ENCODE measurements at places on chromosomes 13 and 19.

GRCh38 chr13:23467932-23468278, 34.4 kb upstream of the SACS start:
- no peak for DNase-seq

GRCh38 chr19:35176181-35176570, 21.6 kb downstream of the FXYD5 start:
- DNase-seq: no peak

DNA sequence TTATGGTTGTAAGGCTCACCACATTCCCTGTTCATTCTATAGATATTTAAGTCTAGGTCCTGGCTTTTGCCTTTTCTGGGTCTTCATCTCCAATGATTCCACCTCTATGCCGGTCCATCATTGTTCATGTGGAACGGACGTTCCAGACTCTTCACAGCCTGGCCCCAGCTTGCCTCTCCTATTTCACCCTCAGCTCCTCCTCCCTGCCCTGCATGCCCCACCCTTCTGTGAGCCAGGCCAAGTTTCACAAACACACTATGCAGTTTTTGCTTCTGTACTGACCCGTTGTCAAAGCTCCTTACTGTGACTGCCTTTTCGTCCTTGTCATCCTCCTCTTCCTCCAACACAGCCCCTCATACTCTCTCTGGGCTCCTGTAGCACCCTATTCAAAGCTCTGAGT, 31.3 kb downstream of the TEX26 start:
- DNase-seq: no peak

GRCh38 chr13:40565282-40566148, 100.9 kb downstream of the FOXO1 start:
- peak; percentile 25 for DNase-seq

DNA sequence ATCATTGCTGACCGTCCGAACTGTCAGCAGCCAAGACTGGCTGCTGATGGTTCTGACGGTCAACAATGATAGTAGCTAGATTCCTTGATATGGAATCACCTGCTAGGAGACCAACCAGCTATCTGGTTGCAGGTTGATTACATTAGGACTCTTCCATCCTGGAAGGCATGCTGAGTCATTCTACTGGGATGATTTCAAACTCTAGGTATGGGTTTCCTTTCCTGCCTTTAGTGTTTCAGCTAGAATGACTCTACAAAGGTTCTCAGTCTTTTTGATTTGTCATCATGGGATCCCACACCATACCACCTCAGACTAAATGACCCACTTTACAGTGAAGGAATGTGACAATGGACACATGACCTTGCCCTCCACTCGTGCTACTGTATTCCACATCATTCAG, 138.1 kb upstream of the KL start:
- DNase-seq: no peak

DNA sequence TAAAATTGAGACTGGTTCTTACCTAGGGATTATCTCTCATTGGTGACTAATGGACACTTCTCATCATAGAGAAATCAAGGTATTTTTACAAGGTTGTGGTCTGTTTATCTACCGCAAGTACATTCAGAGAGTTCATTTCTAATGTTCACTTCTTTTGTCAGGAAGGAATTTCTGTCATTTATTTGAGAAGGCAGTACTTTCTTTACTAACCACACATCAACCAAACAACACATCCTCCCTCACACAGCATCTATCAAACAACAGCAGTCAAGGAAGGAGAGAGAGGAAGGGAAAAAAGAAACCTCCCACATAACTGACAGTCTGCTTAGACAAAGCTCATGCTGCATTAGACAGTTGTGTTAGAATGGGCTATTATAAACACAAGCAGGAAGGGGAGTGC, 182.3 kb upstream of the KLF12 start:
- DNase-seq: no peak

DNA sequence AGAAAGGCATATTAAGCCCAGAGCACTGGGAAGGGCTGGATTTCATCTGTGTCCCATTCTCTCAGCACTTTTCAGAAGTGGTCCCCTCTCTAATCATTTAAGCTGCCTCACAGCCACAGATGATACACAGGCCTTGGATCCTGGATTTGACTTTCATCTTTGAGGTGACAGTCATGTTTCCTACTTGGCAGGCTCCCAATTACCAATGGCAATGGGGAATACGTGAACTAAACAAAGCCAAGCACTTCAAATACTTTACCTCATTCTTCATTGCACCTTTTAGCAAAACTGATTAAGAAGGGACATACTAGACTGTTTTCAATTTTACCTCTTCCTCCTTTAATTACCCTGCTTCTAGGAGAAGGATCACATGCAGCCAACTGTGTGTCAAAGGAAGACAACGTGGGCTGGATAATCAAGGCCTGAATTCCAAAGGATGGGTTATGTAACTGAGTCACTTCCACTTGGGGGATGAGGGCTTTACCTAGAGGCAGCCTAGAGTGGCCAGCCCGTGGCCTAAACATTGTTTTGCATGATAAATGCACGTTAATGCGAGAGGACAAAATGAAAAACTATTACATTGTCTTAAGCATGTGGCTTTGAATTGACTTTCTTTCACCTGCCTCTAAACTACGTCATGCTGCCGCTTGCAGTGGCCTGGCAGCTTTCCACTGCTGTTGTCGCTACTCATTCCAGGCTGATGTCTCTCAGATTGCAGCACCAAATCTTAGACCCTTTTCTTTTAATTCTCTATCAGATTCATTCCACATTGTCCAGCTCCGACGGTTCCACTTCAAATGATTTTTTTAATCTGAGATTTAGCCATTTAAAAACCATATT, 95.0 kb downstream of the KCTD12 start:
- DNase-seq: no peak

- peak; percentile 56 for DNase-seq
Observed at GRCh38 chr13:46721054-46721453, 75.9 kb downstream of the ESD start.

DNA sequence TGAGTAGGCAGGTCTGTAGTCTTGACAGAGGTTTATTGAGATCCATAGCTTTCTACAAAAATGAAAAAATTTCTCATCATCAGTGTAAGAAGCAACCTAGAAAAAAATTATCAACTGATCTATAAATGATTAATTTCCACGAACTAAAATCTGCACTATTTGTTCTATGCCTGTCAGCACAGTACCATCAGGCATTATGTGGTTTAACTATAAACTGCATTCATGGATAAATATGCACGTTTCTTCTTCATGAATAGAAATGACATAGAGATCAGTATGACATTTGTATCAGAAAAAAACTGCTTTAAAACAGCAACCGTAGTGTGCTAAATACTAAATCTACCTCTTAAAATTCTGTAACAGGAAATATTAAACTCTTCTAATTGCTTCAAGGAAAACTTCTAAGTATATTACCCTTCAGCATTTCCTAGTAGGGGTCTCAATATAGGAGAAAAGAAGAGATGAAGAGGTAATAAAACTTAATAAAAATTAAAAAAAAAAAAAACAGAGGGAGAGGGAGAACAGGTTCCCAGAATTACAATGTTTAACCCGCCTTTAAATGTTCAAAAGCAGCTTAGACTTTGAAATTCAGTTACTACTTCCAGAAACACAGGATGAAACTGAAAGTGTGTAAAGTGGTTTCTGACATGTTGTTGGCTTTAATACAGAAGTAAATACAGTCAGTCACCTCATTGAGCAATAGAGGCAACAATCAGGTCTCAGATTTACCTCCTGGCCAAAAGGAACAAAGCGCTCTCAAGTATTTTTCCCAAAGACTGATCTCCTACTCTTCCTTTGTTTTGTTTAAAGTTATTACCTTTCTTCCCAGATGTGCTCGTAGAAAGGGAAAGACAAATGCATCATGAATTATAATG, 144.4 kb downstream of the DIAPH3 start:
- DNase-seq: no peak

GRCh38 chr13:26379831-26380230, 125.9 kb downstream of the CDK8 start:
- no peak for DNase-seq

DNA sequence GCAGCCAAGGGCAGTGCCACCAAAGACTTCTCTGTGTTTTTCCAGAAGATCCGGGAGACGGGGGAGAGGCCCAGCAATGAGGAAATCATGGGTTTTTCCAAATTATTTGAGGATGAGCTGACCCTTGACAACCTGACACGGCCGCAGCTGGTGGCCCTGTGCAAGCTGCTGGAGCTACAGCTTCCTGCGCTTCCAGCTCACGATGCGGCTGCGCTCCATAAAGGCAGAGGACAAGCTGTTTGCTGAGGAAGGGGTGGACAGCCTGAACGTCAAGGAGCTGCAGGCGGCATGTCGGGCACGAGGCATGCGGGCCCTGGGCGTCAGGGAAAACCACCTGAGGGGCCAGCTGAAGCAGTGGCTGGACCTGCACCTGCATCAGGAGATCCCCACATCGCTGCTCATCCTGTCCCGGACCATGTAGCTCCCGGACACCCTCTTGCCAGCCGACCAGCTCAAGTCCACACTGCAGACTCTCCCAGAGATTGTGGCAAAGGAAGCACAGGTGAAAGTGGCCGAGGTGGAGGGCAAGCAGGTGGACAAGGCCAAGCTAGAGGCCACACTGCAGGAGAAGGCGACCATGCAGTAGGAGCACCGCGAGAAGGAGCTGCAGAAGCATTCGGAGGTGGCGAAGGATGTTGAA, 11.7 kb downstream of the ZSCAN1 start:
- no peak for DNase-seq

DNA sequence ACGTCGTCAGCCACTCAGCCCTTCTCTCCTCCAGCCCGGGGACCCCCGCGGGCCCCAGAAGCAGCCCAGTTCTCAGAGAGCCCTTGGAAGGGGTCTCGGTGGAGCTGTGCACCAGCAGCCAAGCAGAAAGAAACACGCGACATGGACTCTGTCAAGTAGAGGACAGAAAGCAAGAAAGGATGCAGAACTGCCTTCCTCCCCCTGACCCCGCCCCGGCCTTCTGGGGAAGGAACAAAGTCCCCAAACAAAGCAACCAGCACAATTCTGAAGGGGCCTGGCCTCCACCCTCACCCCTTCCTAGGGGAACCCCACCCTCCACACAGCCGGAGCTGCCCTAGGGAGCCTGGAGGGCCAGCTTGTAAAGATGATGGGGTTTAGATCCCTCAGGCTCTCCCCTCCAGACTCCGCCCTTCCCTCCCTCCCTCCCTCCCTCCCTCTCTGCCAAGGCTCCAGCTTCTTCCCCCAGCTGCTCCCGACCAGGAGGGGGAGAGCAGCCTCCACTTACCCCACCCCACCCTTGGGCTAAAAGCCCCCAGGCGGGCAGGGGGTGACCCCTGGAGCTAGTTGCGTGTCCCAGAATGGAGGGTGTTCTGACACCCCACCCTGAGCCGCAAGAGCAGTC, 7.8 kb downstream of the LYL1 start:
- DNase-seq: no peak

DNA sequence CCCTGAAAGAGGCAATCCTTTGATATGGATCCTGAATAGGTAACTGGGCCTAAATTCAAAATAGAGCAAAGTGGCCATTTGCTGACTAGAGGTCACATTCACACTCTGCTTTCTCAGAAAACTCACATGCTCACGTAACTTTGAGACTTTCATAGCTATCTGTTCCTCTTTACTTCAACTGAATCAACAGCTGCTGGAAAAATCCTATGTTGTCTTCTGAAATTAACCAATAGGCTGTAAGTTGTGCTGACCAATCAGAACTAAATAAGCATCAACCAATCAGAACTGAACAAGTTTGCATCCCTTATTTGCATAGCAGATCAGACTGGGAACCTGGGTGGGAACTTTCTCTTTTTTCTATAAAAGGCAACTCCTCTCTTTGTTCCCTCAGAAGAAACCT, 24.0 kb upstream of the TBC1D4 start:
- DNase-seq: no peak

DNA sequence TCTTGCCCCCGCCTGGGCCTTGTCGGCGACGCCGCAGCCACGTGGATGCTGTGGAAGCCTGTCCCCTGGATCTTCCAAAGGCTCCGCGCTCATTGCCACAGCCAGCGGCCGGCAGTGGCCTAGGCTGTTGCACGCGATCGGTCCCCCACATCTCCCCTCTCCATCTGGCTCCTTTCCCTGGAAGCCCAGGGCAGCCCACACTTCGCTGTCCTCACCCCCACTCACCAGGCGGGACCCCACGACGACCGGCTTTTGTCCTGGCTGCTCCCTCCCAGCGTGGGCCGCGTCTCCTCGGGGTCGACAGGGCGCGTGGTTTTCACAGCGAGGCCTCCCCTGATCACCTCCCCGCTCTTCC, 605 bp upstream of the TEX30 start:
- DNase-seq: no peak

DNA sequence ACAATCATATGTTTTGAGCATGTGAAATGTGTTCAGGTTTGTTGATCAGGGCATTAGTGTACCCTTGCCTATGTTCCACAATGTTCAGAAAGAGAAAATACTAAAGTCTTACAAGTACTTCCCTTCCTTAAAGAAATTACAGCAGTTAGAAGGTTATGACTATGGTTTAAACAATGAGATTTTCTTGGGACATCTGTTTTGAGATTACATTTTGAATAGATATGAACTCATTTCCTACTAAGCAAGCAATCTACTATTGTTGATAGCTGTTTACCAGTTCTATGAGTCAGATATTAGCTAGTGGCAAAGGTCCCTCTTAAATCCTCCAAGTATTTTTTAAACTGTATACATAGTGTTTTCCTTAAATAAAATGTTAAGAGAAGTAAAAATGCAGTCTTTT, 241.3 kb downstream of the DACH1 start:
- no peak for DNase-seq

DNA sequence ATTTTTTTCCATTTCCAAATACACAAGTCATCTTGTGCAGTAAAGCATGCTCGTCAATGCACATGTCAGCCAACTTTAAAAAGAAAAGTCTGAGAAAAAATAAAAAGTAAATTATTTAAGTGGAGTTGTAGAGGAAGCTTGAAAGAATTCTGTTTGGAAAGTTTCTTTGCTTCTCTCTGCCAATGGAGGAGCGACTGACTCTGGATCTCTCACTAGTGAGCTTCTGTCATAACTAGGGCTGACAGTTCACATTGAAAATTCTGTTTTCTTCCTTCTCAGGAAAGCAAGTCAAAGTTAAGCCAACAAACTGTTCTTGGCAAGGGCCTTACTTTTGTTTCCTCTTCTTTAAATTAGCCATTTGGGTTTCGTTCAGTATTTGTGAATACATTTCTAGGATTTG, 298.2 kb downstream of the POU4F1 start:
- no peak for DNase-seq

DNA sequence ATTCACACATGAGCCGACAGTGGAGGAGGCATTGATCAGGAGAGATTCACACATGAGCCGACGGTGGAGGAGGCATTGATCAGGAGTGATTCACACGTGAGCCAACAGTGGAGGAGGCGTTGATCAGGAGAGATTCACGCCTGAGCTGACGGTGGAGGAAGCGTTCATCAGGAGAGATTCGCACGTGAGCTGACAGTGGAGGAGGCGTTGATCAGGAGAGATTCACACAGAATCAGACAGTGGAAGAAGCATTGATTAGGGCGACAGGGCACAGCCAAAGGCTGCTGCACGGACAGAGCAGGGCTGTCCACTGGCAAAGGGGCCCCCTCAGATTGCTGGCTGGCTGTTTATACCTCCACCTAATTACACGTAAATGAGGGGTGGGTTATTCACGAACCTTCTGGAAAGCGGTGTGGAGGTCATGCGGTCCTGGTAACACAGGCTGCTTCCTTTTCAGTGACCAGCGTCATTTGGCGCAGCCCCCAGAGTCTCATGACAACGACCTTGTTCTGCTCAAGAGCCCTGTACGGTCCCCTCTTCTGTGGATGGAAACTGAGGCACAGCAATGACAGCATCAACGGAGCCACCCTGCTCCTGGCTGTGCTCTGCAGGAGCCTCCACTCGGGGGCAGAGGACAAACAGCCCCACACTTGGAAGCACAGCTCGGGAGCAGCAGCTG, 50.6 kb upstream of the GAS6 start:
- DNase-seq: no peak

GRCh38 chr13:33092073-33092987, 76.1 kb downstream of the KL start:
- no peak for DNase-seq
